Sciatic nerve (tissue), 2 donors: ENCODE measurements at places on chromosomes 13 and 19. TPM values are rescaled to one million over a fixed set of nuclear protein-coding genes. Genes with fewer than 3 reads are reported as not detected.

GRCh38 chr19:34269968-34270621, 15.7 kb downstream of the GARRE1 start:
- DNase-seq, result no peak

ZNF738 gene
- total RNA-seq, result 5.3 TPM

DNA sequence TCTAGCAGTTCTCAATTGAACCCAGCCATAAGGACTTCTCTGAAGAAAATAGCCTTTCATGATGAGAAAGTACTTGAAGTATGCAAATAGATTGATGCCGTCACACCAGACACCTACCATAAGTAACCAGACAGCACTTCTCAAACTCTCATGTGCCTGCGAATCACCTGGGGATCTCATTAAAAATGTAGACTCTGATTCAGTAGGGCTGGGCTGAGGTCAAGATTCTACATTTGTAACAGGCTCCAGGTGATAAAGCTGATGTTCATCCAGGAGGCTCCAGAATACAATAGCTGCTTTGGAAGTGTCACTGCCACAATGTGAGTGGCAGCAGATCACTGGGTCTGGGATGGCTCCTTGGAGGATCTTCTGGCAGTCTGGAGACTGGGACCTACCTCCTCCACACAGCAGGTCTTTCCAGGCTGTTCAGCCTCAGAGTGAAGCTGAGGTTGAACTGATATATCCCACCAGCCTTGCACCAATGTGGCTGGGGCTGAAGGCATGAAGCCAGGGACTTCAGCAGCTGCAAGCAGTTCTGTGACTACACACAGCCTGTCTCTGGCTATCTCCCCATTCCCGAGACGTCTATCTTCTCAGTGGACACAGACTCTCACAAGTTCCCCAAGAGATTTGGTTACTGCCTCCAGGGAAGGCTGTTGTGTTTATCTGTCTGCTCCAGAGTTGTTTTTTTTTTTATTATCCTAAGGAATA, 9.1 kb downstream of the MBNL2 start:
- no peak for DNase-seq

OR2Z1 gene
- total RNA-seq, result not detected

GPR12 gene
- 0.53 TPM for total RNA-seq

DNA sequence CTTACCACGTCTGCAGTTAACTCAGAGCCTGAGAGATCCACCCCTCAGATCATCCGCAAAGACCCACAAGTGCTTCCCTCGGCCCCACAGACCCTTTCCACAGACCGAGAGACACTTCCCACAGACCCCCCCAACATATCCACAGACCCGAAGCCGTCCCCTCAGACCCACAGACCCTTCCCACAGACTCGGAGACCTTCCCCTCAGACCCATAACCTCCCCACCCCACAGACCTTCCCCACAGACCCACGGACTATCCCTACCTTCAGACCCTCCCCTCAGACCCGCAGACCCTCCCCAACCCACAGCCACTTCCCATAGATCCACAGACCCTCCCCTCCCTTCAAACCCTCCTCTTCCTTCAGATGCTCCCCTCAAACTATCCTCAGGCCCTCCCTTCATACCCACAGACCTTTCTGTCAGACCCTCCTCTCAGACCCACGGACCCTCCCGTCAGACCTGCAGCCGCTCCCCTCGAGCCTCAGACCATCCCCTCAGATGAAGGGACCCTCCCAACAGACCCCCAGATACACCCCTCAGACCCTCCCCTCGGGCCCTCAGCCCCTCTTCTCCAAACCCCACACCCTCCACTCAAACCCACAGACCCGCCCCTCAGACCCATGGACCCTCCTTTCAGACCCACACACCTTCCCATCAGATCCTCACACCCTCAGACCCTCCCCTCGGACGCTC, 20.1 kb upstream of the TFDP1 start:
- peak; percentile 38 for DNase-seq

DNA sequence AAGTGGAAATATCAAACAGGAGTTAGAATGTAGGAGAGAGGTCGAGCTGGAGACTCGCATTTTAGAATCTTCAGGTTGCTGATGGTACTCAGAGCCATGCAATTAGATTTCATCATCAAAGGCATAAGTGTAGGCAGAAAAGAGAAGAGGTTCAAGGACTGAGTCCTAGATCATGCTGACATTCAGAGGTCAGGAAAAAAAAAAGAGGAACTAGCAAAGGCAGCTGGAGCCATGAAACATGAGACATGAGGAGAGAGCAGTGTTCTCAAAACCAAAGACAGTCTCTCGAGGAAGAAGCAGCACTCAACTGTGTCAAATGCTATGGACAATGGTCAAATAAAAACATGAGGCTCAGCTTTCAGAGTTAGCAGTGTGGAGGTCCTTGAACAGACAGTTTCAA, 12.4 kb upstream of the TPP2 start:
- no peak for DNase-seq

DNA sequence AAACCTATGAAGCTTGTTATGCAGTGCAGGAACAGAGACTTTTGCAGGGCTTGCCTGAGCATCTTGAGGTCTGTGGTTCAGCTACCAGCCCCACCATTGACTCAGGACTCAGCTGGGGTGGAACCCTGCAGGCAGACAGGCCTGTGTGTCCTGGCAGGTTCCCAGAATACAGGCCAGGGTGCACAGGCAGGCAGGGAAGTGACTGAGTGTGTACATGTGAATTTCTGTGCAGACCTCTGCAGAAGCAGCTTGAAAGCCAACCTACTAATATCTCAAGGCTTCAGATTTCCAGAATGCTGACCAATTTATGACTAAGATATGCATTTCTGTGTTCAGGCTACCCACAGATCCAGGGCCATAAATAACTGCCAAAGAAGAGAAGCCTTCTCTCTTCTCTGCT, 254.4 kb downstream of the DLEU7 start:
- no peak for DNase-seq
